ENCODE measurements at places on chromosomes 3 and 15. TPM values are rescaled to one million over a fixed set of nuclear protein-coding genes. Genes with fewer than 3 reads are reported as not detected.

CPN2 gene
- not detected for total RNA-seq

GNB5 gene
- total RNA-seq, result 23.1 TPM

ANKRD34C gene
- not detected for total RNA-seq

BFSP2 gene
- total RNA-seq, result not detected

CLRN1 gene
- total RNA-seq, result not detected

TP63 gene
- 28.6 TPM for total RNA-seq

LRRIQ4 gene
- 0.11 TPM for total RNA-seq

GRK7 gene
- 0.11 TPM for total RNA-seq

DNA sequence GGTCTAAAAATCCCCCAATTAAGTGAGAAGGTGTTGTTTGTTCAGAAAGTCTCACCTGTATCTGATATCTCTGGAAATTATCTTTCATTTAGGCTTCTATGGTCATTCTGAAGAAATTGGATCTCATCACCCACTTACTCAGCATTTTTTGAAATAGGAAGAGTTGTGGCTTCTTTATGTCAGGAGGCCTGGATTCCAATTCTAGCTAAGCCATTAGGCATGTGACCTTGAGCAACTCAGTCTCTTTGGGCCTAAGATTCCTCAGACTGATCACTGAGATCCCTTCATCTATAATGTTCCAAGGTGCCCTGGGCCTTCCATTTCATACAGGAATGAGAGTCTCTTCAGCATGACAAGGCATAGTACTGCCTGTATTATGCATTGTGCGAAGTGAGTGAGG, 70.3 kb downstream of the ARHGEF26 start:
- H3K27ac ChIP-seq, result no peak overlapping the region
- H3K36me3 ChIP-seq, result peaks cover 8% of the 10 kb centered on the region
- no peak for DNase-seq
- no peaks in the 10 kb centered on the region for H3K4me1 ChIP-seq
- no peak overlapping the region for H3K4me3 ChIP-seq
- H3K27me3 ChIP-seq, result no peaks in the 10 kb centered on the region

GRCh38 chr3:64311424-64312061, 86.3 kb upstream of the PRICKLE2 start:
- H3K4me1 ChIP-seq, result peaks cover 5% of the 10 kb centered on the region
- no peaks in the 10 kb centered on the region for H3K36me3 ChIP-seq
- no peak overlapping the region for H3K4me3 ChIP-seq
- peak overlapping the region; percentile 53 for H3K27ac ChIP-seq
- DNase-seq, result no peak

DNA sequence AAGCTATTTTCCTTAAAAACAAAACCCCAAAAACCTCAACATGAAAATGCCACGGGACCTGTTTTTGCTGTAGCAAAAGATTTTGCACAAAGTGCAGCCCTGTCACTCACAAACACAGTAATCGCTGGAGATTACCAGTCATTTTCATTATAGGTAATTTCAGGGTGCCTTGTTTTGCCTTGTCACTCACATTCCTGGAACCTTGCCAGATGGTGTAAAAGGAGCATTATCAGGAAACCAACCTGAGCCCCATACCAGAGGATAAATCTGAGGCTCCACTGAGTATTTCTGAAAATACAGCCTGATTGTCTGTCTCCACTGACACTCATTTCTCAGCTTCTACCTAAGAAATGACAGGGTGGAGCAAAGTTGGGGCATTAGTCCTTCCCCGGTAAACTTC, 791.3 kb upstream of the LMCD1 start:
- H3K27me3 ChIP-seq, result no peaks in the 10 kb centered on the region
- H3K4me1 ChIP-seq, result peaks cover 6% of the 10 kb centered on the region
- no peaks in the 10 kb centered on the region for H3K36me3 ChIP-seq
- DNase-seq, result no peak

- peaks cover 26% of the 10 kb centered on the region for H3K36me3 ChIP-seq
- peaks cover 7% of the 10 kb centered on the region for H3K4me1 ChIP-seq
- no peak overlapping the region for H3K4me3 ChIP-seq
- H3K27ac ChIP-seq, result no peak overlapping the region
Observed at GRCh38 chr3:39095778-39096177, 11.6 kb downstream of the GORASP1 start.

DNA sequence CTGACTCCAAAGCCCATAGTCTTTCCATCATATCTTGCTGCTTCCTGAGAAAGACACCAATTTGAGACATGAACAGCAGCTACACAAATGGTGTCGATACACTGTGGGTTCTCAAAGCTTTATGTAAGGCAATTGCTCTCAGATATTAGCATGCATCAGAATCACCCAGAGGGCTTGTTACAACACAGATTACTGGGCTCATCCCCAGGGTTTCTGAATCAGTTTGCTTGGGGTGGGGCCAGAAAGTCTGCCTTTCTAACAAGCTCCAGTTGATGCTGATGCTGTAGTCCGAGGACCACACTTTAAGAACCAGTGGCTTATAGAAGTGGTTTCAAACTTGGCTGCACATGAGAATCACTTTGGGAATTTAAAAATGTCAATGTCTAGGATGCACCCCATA, 86.5 kb downstream of the SEMA6D start:
- no peaks in the 10 kb centered on the region for H3K4me1 ChIP-seq
- no peak overlapping the region for H3K4me3 ChIP-seq
- no peaks in the 10 kb centered on the region for H3K27me3 ChIP-seq
- DNase-seq, result no peak
- no peak overlapping the region for H3K27ac ChIP-seq

- H3K27me3 ChIP-seq, result no peaks in the 10 kb centered on the region
- H3K27ac ChIP-seq, result no peak overlapping the region
- H3K4me1 ChIP-seq, result peaks cover 5% of the 10 kb centered on the region
Observed at GRCh38 chr3:131036200-131036816, 9.6 kb downstream of the NEK11 start.

- H3K4me1 ChIP-seq, result peaks cover 12% of the 10 kb centered on the region
- H3K27me3 ChIP-seq, result no peaks in the 10 kb centered on the region
- H3K4me3 ChIP-seq, result no peak overlapping the region
- H3K36me3 ChIP-seq, result no peaks in the 10 kb centered on the region
- H3K27ac ChIP-seq, result no peak overlapping the region
Observed at GRCh38 chr3:166265153-166265552, 427.9 kb upstream of the BCHE start.

DNA sequence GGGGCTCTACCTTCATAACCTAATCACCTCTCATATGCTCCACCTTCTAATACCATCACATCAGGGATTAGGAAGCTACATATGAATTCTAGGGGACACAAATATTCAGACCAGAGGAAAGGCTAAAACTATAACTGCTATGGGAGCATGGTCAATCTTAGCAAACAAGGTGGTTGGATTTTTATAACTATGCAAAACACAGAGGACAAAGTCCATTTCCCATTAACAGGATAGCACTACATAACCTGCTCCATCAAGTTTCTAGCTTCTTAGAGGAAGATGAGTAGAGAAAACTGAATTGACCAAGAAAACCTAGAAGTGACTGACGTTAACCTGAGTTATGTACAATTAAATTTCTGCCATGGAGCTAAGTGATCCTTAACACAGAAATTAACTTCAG, 398.6 kb downstream of the TBL1XR1 start:
- H3K4me3 ChIP-seq, result no peak overlapping the region
- H3K4me1 ChIP-seq, result peaks cover 31% of the 10 kb centered on the region
- DNase-seq, result no peak

DNA sequence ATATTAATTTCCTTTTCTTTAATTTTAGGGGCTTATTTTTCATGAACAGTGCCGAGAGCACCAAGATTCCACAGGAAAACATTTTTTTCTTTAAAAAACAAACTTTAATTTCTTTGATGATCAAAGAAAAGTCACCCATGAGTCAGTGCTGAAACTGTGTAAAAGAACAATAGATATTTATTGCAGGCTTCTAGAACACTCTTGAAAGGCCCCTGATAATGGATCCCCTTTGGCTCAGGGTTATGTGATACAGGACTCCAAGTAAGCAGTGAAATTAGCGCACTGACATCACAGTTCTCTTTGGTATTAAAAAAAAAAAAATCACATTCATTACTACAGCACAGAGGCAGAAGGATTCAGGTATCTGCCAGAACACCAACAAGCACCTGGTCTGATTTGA, 66.1 kb upstream of the MYZAP start:
- peaks cover 6% of the 10 kb centered on the region for H3K36me3 ChIP-seq
- H3K4me1 ChIP-seq, result peaks cover 42% of the 10 kb centered on the region
- no peak for DNase-seq
- H3K27ac ChIP-seq, result no peak overlapping the region
- H3K4me3 ChIP-seq, result no peak overlapping the region

- DNase-seq, result no peak
- H3K27ac ChIP-seq, result no peak overlapping the region
- H3K4me1 ChIP-seq, result peaks cover 8% of the 10 kb centered on the region
- no peaks in the 10 kb centered on the region for H3K27me3 ChIP-seq
- H3K4me3 ChIP-seq, result no peak overlapping the region
Observed at GRCh38 chr3:130636480-130637234, 110.0 kb downstream of the PIK3R4 start.

DNA sequence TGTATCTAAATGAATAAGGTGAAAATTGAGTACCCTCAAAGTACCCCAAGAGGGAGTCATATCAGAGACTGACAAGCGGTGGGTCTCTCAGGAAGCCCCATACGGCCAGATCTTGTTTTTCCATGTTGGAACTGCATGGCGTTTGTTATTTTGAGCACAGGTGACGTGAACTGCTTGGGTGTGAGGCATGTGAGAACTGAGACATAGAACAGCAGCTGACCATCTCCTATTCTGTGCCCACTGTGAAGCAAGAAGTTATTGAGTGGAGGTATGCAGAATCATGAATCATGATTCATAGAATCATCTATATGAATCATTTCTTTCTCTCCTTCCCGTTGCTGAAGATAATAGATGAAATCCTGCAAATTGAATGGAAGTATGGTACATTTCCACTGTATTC, 4.6 kb downstream of the VPS8 start:
- peaks cover 4% of the 10 kb centered on the region for H3K36me3 ChIP-seq
- H3K4me1 ChIP-seq, result peaks cover 16% of the 10 kb centered on the region
- H3K27ac ChIP-seq, result no peak overlapping the region
- no peak overlapping the region for H3K4me3 ChIP-seq
- no peak for DNase-seq
- no peaks in the 10 kb centered on the region for H3K27me3 ChIP-seq

DNA sequence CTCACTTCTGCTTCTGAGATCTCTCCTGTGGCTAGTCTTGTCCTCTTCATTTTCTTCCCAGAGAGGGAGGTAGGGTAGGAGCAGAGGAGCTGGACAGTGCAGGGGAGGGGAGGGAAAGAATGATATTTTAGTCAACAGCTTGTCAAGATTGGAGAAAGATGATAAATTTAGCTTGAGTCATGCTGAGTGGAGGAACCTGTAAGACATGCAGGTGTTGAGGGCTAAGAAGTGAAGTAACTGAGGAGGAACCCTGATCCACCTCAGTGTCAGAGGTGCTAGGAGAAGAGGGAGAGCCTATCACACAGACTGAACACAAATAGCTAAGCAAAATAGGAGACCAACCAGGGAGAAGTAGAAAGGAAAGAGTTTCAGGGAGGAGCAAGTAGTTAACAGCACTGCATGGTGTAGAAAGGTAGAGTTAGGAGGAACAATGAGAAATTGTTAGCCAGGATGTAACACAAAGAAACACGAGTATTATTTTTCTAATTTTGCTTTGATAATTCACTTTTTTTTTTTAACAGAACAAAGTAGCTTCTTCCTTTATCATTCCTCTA, 108.2 kb upstream of the CHRM5 start:
- H3K27ac ChIP-seq, result no peak overlapping the region
- no peak overlapping the region for H3K4me3 ChIP-seq
- DNase-seq, result no peak

DNA sequence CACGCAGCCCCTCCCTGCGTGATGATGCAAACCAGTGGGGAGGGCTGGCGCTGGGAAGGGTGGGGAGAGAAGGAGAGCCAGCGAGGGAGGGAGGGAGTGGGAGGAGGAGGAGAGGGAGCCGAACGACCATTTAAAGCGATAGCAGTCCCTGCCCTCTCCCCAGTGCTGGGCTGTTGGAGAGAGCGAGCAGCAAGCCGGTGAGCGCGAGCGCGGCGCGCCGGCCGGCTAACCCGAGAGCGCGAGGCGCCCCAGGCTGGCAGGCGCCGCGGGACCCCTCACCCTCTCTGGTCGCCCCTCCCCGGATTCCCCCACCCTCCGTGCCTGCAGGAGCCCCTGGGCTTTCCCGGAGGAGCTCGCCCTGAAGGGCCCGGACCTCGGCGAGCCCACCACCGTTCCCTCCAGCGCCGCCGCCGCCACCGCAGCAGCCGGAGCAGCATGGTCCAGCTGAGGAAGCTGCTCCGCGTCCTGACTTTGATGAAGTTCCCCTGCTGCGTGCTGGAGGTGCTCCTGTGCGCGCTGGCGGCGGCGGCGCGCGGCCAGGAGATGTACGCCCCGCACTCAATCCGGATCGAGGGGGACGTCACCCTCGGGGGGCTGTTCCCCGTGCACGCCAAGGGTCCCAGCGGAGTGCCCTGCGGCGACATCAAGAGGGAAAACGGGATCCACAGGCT, at the start of gene GRM7:
Gene GRM7, plus strand, starts transcription at position 162 of the 671 bp plus-strand sequence.
- H3K36me3 ChIP-seq, result no peaks in the 10 kb centered on the region
- peaks cover 18% of the 10 kb centered on the region for H3K4me1 ChIP-seq
- peaks cover 95% of the 10 kb centered on the region for H3K27me3 ChIP-seq
- peak within 1 kb of the TSS; percentile 67 for H3K4me3 ChIP-seq

- no peaks in the 10 kb centered on the region for H3K4me1 ChIP-seq
- no peaks in the 10 kb centered on the region for H3K27me3 ChIP-seq
- peaks cover 65% of the 10 kb centered on the region for H3K36me3 ChIP-seq
Observed at GRCh38 chr15:101675015-101675414, 22.8 kb upstream of the TM2D3 start.

DNA sequence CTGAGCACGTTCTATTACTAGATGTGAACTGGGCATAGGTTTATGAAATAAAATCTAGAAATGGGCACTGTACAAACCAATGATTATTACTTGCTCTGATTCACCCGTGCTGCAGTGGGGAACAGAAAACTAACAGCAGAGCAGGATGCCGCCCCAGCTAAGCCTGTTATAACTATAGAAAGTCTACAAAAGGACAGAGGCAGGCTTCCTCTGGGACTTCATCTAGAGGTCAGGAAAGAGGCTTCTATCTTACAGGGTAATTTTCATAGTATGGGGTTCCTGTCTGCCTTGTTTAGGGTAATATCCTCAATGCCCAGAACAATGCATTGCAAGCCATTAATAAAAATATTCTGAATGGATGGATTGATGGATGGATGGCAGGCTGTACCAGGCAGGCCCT, 177.0 kb upstream of the TBL1XR1 start:
- H3K27me3 ChIP-seq, result no peaks in the 10 kb centered on the region
- H3K4me3 ChIP-seq, result no peak overlapping the region
- H3K4me1 ChIP-seq, result peaks cover 57% of the 10 kb centered on the region

GRCh38 chr3:153652076-153652475, 469.1 kb upstream of the ARHGEF26 start:
- no peaks in the 10 kb centered on the region for H3K36me3 ChIP-seq
- H3K4me1 ChIP-seq, result no peaks in the 10 kb centered on the region
- no peak for DNase-seq
- H3K27ac ChIP-seq, result no peak overlapping the region
- H3K27me3 ChIP-seq, result no peaks in the 10 kb centered on the region

GRCh38 chr3:195856410-195857084, 44.8 kb upstream of the MUC4 start:
- H3K27me3 ChIP-seq, result peaks cover 7% of the 10 kb centered on the region
- H3K27ac ChIP-seq, result no peak overlapping the region
- no peaks in the 10 kb centered on the region for H3K36me3 ChIP-seq
- no peak overlapping the region for H3K4me3 ChIP-seq

All from mesothelial cell of epicardium (in vitro differentiated cells).